B cell (primary cell): ENCODE measurements at places on chromosomes 1 and 21.

DNA sequence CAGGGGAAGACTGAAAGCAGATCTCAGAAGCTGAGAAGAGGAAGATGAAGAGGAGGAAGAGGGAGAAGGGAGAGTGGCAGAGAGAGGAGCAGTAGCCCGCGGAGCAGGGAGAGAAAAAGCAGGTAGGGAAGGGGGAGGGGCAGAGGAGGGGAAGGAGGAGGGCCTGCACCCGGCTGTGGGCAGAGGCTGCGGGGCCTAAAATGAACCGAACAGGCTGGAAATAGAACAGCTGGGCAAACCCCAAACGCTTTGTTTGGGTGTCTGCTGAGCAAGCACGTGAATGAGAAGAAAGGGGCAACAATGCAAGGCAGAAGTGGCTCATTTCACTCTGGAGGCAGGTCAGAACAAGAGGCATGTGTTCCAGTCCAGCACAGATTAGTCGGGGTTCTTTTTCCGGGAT is 33.5 kb downstream of the KCNC4 start:
- DNase-seq: peak; percentile 78

- DNase-seq: no peak
Observed at GRCh38 chr1:241311056-241311746, 45.8 kb downstream of the RGS7 start.

DNA sequence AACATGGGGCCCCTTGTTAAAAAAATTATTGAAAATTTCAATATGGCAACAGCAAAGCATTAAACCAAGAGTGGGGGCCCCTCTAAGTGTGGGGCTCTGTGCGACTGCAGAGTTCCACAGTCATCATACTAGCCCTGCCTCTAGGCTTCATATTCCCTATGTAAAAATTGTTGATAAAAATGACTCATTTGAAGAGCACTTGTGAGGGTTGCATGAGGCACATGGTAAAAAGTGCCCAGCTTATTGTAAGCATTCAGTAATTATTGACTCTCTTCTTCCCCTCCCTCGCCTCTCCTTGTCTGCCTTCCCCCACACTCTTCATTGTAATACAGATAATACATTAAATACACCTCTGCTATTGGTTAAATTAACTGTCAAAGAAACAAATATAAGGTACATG is 86.7 kb upstream of the PTBP2 start:
- DNase-seq: no peak

DNA sequence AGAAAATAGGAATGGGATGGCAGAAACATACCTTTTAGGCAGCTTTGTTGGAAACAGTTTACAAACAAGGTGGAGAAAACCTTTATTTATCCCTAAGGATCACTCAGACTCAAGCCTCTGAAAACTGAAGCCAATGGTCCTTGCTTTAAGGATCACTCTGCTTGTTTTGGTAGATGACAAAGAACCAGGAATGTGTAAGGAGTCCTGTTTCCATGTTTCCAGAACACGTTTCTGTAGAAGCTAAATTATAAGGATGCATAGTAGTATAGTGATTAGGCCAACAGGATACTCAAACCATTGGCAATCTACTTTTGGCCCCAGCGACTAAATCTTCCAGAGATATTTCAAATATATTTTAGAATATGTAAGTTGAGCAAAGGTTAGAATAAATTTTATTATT is 149.1 kb upstream of the HP1BP3 start:
- DNase-seq: no peak

- DNase-seq: no peak
Observed at GRCh38 chr1:24147194-24147593, 4.3 kb upstream of the IL22RA1 start.

- peak; percentile 57 for DNase-seq
Observed at GRCh38 chr1:59007820-59008598, 224.2 kb upstream of the JUN start.
